ENCODE measurements at places on chromosomes 3 and 15. TPM values are rescaled to one million over a fixed set of nuclear protein-coding genes. Genes with fewer than 3 reads are reported as not detected.

Gene KCNAB1
- total RNA-seq: 2.4 TPM

Gene CCDC54
- not detected for total RNA-seq

Gene GPR160
- 18.7 TPM for total RNA-seq

Gene RAD51
- total RNA-seq: 1.3 TPM

GRCh38 chr3:11080492-11080891, 73.8 kb upstream of the HRH1 start:
- H3K36me3 ChIP-seq: no peaks in the 10 kb centered on the region
- DNase-seq: no peak
- H3K4me3 ChIP-seq: no peak overlapping the region
- H3K27me3 ChIP-seq: no peaks in the 10 kb centered on the region

- H3K27ac ChIP-seq: no peak overlapping the region
- DNase-seq: no peak
- no peaks in the 10 kb centered on the region for H3K27me3 ChIP-seq
Observed at GRCh38 chr3:129553719-129554118, 10.7 kb downstream of the H1-8 start.

DNA sequence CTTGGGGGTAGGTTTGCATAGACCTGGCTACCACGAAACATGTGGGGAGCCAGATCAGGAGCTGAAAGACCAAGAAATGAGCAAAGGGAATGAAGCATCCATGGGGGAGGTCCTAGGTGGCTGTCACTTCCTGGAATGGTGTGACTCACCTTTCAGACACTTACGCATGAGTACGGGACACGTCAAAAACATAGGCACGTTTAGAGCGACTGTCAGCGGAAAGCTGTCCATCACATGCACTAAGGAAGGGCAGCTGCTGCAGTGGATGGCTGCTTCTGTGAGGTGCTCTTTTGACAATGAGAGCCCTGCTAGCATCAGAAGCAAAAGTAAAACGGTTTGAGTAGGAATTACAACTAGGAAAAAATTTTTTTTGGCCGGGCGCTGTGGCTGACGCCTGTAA, 244.6 kb upstream of the CCDC54 start:
- no peaks in the 10 kb centered on the region for H3K27me3 ChIP-seq
- H3K27ac ChIP-seq: no peak overlapping the region
- no peaks in the 10 kb centered on the region for H3K4me1 ChIP-seq
- DNase-seq: no peak
- no peaks in the 10 kb centered on the region for H3K36me3 ChIP-seq

- H3K4me1 ChIP-seq: peaks cover 39% of the 10 kb centered on the region
- H3K36me3 ChIP-seq: peaks cover 25% of the 10 kb centered on the region
- H3K27ac ChIP-seq: no peak overlapping the region
- no peaks in the 10 kb centered on the region for H3K27me3 ChIP-seq
- no peak for DNase-seq
Observed at GRCh38 chr15:80163217-80163616, 10.4 kb downstream of the FAH start.

GRCh38 chr3:183267140-183267539, 14.1 kb downstream of the B3GNT5 start:
- H3K27ac ChIP-seq: no peak overlapping the region
- DNase-seq: no peak
- peaks cover 3% of the 10 kb centered on the region for H3K4me1 ChIP-seq
- peaks cover 8% of the 10 kb centered on the region for H3K36me3 ChIP-seq
- no peak overlapping the region for H3K4me3 ChIP-seq
- no peaks in the 10 kb centered on the region for H3K27me3 ChIP-seq

Measured in lung (tissue), 17 donors.